ENCODE measurements at places on chromosomes 16 and 17.

DNA sequence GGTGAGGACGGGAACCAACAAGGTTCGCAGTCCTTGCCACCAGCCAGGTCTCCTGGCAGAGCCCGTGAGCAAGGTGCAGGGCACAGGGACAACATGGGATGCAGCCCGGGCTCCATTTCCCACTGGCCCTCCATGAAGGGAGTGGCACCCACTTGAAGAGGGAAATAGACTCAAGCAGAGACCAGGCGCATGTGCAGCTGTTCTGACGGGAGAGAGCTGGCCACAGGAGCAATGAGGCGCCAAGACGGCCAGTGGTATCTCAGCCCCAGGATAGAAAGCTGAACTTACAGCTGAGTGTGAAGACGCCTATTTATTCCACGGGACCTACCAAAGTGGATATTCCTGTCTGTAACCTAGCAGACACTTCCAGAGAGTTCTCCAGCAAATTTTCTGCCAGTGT lies 8.2 kb upstream of the FOXJ1 start:
- no peak for DNase-seq

- no peak for DNase-seq
Measured at GRCh38 chr16:85171759-85172454, 59.6 kb upstream of the CIBAR2 start.

DNA sequence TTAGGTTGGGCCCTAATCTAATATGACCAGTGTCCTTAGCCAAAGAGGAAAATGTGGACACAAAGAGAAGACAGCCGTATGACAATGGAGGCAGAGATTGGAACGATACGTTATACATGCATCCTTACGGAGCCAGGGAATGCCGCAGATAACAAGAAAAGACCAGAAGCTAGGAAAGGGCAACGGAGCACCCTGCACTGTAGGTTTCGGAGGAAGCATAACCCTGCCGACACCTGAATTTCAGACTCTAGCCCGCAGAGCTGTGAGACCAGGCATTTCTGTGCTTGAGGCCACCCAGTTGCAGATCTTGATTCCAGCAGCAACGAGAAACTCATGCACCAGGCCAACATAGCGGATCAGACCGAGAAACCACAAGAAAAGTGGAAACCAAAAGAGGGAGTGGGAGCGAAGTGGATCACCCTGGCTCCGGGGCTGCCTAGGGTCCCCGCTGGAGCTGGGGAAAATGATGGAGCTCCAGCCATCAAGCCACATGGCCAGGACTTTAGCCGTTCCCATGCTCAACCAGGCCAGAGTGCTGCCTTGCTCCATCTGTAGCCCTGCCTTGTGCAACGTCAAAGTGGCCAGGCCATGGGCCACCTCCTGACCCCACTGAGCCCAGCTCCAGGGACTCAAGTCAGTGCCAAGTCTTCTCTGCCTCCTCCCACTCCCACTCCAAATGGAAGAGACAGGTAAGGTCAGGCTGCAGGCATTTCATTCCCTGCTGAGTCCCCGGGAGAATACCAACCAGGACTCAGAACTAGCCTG lies 51.7 kb upstream of the RPL38 start:
- no peak for DNase-seq

GRCh38 chr17:65487161-65487560 lies 74.3 kb downstream of the AXIN2 start:
- no peak for DNase-seq

DNA sequence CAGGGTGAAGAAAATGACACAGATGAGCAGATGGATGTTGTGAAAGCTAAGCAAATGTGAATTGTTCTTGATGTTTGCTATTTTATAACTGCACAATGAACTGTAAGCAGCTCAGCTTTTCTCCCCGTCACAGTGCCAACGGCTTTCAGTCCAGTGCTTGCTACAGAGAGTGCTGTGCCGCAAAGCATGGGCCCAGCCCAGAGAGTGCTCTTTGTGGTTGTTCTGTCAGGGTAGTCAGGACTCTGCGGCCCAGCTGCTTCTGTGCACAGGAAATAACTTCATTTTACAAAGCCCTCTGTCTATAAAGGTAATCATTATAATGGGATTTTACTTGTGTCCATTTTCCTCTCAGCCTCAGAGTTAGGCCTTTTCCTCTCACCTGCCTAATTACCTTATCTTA lies 39.1 kb downstream of the CDRT15 start:
- no peak for DNase-seq

DNA sequence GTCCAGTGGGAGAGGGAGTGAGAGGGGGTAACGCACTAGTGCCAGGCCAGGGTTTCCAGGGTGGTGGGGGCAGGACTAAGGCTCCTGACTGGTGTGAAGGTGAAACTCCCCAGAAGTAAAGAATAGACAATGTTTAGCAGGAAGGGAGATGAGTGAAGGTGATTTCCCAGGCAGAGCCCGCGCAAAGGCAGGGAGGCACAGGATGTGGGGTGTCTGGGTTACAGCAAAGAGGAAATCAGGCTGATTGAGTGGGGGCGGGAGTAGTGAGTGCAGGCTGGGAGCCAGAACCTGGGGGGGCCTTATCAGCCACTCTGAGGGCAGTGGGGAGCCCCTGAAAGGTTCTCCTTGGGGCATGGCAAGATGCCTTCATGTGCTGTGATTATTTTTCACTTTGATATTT lies 167.5 kb downstream of the UTP18 start:
- DNase-seq, result no peak

- DNase-seq, result no peak
Measured at GRCh38 chr17:11969565-11969964, 27.7 kb downstream of the ZNF18 start.

GRCh38 chr17:72492941-72493340 lies 372.1 kb downstream of the SOX9 start:
- no peak for DNase-seq

- no peak for DNase-seq
Measured at GRCh38 chr16:71303938-71304337, 14.7 kb upstream of the CMTR2 start.

DNA sequence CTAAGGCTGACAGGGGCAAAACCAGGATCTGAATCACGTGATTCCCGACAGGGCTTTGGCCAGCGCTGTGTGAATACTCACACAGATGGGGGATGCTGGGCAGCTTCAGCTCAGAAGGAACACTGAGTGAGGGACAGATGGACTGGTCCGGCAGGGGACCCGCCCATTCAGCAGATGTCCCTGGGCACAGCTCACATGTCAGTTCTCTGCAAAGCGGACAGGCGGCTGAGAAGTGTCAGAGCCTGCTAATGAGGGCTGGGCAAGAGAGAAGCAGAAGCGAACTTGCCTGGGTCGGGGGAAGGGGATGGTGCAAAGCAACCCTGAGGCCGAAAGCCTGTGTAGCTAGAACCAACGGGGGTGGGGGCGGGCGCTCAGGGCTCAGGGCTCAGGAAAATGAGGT lies 11.9 kb upstream of the GLIS2 start:
- no peak for DNase-seq

- no peak for DNase-seq
Measured at GRCh38 chr16:82328881-82329469, 159.0 kb upstream of the MPHOSPH6 start.

DNA sequence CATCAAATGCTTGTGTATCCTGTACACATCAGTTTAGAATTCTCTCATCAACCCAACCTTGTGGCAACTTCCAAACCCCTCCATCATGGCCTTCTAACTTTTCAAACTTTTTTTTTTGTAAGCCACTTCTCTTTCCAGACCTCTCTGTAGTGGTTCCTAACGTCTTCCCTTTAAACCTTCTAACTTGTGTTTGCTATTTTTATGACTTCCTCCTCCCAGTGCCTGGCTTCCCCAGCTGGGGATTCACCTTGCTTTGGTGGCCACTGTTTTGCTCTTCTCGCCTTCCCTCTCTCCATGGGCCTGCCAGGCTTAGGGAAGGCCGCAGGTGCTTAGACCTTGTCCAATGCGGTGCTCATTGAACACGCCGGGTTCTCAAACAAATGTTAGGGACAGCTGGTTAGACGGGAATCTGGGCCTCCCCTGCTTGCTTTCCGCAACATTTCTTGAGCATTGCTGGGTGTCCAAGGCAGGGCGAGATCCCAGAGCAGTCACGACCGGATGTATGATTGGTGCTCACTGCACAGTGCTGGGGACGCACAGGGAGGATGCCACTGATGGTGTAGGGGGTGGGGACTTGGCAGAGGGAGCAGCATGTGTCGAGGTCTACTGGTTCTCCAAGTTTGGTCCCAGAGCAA lies 1.1 kb upstream of the XYLT2 start:
- DNase-seq, result no peak

DNA sequence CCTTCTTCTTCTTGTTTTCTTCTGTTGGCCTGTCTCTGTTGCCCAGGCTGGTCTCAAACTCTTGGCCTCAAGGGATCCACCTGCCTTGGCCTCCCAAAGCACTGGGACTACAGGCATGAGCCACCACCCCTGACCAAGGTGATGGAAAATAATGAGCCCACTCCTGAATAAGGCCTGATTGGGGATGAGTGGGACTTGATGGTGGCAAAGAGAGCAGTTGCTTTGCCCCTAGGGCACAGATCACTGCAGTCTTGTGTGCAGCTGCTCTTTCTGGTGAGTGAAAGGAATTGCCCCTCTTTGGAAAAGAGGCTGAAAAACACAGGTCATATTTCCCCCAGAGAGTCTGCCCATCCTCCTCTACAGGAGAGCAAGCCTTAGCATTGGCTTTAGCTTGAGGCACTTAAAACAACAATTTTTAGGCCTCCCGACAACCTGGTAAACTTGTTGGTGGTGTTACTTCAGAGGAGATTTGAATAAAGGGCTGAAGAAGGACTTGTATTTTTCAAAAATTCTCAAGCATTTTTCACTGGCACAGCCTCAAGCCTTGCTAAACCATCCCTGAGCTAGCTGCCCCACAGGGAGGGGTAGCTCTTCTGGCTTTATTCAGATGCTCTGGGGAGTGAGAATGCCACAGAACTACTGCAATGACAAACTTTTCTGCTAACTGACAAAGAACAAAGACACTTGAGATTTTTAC lies 6.1 kb upstream of the PDP2 start:
- DNase-seq, result no peak

- no peak for DNase-seq
Measured at GRCh38 chr16:73093146-73094144, 45.5 kb upstream of the ZFHX3 start.

GRCh38 chr17:76405607-76405966 lies 21.2 kb downstream of the SPHK1 start:
- DNase-seq, result no peak
